ENCODE measurements at places on chromosomes 12 and 14.

DNA sequence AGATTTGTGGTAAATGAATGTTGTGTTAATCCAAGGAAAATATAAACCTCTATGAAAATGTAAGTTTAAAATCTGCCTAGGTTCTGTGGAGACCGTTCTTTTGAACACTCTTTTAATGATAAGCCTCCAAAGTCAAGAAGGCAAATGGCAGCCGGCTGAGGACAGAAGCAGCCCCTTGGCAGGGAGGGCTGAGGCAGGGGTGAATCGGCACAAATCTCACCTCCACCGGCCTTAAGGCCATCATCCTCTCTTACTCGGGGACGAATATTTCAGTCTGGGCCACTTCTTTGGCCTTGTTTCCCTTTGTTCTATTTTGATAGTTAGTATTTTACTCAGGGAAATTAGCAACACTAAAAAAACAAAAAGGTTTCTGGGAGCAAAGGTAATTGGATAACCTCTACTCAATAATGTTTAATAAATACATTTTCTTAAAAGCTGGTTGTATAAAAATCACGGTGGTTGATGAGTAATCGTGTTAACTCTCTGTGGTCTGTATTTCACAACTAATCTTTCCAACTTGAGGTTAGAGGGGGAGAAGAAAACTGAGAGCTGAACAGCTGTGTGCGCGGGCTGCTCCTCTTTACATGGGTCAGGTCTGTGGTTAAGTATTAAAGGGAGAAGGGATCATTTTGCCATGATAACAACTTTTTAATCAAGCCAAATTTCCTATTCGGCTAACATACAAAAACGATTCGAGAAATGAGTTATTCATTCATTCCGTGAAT, 18.6 kb downstream of the LGMN start:
- no peak for DNase-seq

GRCh38 chr14:43249116-43249515, 1258.0 kb downstream of the FSCB start:
- DNase-seq = no peak

GRCh38 chr12:5083955-5084849, 40.5 kb downstream of the KCNA5 start:
- no peak for DNase-seq

DNA sequence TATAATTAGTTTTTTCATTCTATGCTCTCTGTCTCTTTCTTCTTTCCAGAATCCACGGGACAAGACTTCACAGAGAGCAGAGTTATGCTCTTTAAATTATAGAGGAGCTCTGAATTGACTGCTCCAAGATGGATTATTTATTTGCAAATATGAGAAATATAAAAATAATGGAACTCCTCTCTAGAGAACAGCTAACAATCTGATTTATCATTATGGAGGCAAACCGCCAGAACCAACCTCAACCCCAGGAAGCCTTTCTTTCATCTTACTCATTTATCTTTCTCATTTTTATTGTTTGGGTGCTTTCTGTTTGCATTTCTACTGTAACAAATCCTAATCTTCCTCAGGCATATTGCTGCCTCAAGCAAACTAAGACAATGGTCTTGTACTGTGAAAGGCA, 216.5 kb downstream of the C12orf50 start:
- no peak for DNase-seq

DNA sequence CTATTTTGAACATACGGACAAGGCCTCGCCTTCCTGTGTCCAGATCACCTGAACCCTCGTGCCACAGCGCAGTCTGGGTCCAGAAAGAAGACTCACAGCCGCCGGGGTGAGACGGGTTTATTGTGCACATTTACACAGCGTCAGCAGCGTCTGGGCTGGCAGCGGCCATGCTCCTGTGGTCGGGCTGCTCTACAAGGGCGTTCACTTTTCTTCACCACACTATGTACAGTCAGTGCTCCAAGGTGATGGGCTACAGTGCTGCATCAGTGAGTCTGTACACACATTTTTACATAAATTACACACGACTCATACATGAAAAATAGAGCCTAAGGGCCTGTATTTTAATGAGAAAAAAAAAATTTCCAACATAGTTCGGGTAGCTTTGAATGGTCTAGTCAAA, 18.0 kb downstream of the ZFYVE21 start:
- no peak for DNase-seq

DNA sequence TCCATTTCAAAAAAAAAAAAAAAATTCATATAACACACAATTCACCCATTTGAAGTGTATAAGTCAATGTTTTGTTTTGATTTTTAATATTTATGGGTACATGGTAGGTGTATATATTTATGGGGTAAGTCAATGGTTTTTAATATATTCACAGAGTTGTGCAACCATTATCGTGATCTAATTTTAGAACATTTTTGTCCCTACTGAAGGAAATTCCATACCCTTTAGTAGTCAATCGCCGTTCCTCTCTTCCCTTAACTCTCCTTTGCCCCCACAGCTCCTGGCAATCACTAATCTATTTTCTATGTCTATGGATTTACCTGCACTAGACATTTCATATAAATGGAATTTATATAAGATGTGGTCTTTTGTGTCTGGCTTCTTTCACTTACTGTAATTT, 92.8 kb downstream of the TRAFD1 start:
- DNase-seq = no peak

- no peak for DNase-seq
These were observed 794 bp downstream of the SLC22A17 start for GRCh38 chr14:23351681-23352505.

- DNase-seq = no peak
These were observed 484.4 kb downstream of the ATP23 start for GRCh38 chr12:58425481-58426392.

- DNase-seq = no peak
These were observed 1.4 kb upstream of the CCDC88C start for GRCh38 chr14:91419044-91419397.

DNA sequence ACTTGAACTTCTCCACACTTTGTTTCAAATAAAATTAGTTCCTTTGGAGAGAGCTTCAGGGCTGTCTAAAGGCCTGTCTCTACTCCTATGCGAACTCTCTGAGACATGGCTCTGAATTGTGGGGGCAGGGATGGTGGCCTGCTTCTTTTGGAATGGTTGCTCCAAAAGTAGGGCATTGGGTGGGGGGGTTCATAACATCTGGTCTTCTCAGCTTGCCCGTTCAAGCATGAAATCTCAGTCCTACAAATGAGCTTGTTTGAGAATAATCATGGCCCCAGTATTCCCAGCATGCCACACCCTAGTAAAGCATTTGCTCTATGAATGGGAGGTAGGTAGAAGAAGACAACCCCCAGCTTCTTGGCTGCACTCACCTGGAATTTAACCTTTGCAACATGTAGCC, 6.7 kb downstream of the GPR135 start:
- no peak for DNase-seq

GRCh38 chr12:6813363-6813762, 8.3 kb upstream of the GPR162 start:
- no peak for DNase-seq

DNA sequence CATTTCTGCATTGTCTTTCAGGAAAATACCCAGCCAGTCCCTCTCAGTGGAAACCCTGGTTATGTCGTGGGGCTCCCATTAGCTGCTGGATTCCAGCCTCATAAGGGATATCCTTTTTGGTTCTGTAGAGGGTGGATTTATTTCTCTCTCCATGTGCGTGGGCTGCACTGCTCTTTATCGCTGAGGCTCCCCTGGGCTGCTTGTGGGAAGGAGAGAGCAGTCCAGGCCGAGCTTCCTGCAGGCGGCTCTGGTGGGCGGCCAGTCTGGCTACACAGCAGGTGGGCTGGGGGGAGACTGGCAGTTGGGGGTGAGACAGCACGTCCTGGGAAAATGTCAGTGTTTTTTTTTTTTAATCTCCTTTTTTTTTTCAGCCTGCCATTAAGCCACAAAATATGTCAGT, 27.6 kb downstream of the TCTN1 start:
- no peak for DNase-seq

DNA sequence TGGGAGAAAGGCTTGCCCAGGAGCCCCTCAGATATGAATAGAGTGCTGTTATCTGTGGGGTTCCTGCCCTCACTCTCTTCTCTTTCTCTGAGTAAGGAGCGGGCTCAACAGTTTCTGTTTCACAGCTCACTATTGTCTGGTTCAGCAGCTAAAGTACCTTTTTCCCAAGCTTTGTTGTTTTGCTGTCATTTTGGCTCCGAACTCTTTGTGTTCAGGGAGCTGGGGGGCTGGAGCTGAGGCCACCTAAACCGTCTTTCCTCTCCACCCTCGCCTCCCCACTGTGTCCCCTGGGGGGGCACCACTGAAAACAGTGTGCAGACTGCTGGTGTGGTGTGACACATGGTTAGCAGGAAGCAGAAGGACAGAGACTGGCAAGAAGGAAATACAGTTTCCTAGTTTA, 51.4 kb downstream of the FBXW8 start:
- DNase-seq = no peak

- no peak for DNase-seq
These were observed 754.1 kb downstream of the NOVA1 start for GRCh38 chr14:25843481-25844470.

Measured in activated CD8-positive, alpha-beta memory T cell treated with anti-CD3 and anti-CD28 coated beads for 1 hour (primary cell).